ENCODE measurements at places on chromosomes 1 and 21.

DNA sequence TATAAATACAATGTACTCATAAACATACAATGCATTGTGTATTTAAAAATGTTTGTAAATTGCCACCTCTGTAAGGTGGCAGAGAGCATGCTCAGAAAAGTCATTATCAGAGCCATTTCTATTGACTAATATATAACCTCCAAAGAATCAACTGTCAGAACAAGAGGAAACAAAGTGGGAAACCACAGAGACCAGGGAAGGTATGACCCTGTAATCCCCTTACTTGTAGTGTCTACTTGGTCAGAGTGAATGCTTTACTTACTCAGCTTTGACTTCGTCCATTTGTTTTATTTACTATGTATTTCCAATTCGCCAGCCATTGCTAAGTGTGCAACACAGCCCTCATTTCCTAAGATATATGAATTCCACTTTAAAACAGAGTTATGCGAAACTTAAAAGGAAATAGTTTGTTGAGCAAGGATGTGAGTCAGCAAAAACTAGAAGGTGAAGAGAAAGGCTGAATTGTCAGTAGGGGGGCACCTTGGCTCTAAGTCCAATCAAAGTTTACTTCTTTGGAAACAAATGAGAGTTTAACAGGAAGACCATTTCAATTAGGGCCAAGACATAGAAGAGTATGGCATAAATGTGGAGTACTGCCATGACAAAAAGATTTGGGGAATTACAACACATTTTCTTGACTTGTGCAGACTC is 671.7 kb upstream of the PTBP2 start:
- no peaks in the 10 kb centered on the region for H3K27me3 ChIP-seq
- no peaks in the 10 kb centered on the region for H3K36me3 ChIP-seq
- no peak for DNase-seq
- no peak overlapping the region for H3K27ac ChIP-seq
- H3K4me3 ChIP-seq = no peak overlapping the region
- H3K4me1 ChIP-seq = no peaks in the 10 kb centered on the region

- H3K4me3 ChIP-seq = no peak overlapping the region
- H3K36me3 ChIP-seq = no peaks in the 10 kb centered on the region
- DNase-seq = no peak
- H3K4me1 ChIP-seq = no peaks in the 10 kb centered on the region
Measured at GRCh38 chr1:112063781-112064728, 74.6 kb upstream of the KCND3 start.

- H3K27me3 ChIP-seq = no peaks in the 10 kb centered on the region
- H3K4me1 ChIP-seq = no peaks in the 10 kb centered on the region
- no peak for DNase-seq
- no peak overlapping the region for H3K27ac ChIP-seq
- no peaks in the 10 kb centered on the region for H3K36me3 ChIP-seq
Measured at GRCh38 chr21:16455978-16456377, 726.2 kb downstream of the USP25 start.

DNA sequence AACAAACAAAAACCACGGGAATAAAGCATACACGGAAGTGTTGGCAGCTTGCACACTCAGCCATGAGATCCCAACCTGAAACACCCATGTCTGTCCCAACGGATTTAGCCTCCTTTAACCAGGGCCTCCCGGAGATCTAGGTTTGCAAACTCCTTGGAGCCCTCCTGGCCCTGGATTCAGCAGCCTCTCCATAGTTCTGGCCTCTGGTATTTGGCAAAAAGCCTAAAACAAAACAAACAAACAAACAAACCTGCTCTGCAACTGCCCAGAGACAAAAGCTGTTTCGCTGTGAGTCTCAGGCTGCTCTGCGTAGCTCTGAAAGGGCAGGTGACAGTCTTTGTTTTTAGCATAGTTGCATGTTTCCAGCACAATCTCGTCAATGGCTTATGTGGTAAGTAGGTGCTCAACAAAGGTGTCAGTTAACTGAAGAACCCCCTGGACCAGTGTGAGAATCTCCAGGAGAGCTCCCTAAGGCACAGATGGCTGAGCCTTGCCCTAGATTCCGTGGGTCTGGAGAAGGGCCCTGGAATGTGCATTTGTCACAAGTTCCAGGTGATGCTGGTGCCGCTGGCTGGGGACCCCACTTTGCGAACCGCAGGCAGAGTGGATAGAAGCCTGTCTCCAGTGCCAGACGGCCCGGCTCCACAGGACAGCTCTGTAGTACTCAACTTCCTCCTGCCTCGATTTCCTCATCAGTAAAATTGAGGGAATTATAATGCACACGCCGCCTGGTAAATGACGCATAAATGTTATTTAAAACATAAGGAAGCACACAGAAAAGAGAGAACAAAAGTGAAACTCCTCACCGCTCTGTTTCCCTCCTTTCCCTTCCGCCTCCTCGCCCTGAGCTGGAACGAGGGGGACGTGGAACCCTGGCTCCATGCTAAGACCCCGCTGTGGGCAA is 86.2 kb downstream of the RIPK4 start:
- H3K36me3 ChIP-seq = no peaks in the 10 kb centered on the region
- DNase-seq = no peak
- H3K27ac ChIP-seq = no peak overlapping the region
- H3K4me1 ChIP-seq = peaks cover 21% of the 10 kb centered on the region

Data from GM23248 (cell line).